ENCODE measurements at places on chromosomes 1 and 21.
A peak's percentile ranks its signal among the peaks of the same experiment; 100 is the strongest.

- no peak for DNase-seq
These were observed 147.1 kb downstream of the PGBD5 start for GRCh38 chr1:230278871-230279582.

DNA sequence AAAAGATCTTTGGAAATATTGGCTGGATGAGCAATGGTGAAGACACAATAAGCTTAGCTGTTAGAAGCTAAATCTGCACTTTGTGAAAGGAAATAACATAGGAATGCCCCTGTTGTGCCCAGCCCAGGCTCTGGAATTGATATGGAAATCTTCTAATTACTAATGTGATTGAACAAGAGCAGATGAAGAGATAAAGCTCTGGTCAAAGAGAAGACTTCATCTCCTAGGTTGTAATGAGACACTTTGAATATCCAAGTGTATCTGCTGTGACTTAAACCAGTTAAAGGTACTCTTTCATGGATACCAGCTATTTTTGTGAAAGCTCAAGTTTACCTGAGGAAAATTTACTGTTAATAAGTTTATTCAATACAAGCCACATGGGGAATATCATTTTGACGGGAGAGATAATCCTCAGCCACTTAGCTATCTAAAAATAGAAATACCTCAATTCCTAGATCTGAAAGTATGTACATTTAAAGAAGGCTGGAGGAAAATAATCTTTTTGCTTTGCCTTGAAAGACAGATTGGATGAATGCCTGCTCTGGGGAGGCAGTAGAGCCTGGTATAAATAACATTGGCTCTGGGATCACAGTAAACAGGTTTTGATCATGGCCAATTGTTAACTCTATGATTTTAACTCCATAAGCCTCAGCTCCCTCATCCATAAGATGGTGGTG lies 494.0 kb upstream of the B3GALT2 start:
- DNase-seq: no peak

GRCh38 chr1:181100015-181100905 lies 11.8 kb downstream of the IER5 start:
- peak; percentile 55 for DNase-seq

DNA sequence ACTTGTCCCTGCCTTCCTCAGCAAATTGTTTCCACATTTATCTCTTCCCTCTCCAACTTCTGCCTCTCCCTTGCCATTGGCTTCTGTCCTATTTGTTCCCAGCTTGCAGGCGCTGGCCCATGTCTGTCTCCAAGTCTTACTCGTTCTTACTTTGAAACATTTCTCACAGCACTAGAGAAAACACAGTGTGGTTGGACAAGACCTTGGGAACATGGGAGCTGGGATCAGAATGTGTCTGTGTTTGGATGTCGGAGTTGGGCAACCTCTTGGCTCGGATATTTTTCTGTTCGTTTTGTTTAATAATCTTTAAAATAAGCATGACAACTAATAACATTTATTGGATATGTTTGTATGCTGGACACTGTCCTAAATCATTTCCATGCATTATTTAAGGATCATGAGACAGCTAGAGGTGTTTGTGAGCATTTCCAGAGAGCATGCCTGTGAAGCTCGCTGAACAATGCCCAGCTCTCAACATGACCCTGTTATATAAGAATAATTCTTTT lies 5.9 kb upstream of the BRWD1 start:
- no peak for DNase-seq

- DNase-seq: no peak
These were observed 12.3 kb downstream of the C1orf94 start for GRCh38 chr1:34188985-34189384.

DNA sequence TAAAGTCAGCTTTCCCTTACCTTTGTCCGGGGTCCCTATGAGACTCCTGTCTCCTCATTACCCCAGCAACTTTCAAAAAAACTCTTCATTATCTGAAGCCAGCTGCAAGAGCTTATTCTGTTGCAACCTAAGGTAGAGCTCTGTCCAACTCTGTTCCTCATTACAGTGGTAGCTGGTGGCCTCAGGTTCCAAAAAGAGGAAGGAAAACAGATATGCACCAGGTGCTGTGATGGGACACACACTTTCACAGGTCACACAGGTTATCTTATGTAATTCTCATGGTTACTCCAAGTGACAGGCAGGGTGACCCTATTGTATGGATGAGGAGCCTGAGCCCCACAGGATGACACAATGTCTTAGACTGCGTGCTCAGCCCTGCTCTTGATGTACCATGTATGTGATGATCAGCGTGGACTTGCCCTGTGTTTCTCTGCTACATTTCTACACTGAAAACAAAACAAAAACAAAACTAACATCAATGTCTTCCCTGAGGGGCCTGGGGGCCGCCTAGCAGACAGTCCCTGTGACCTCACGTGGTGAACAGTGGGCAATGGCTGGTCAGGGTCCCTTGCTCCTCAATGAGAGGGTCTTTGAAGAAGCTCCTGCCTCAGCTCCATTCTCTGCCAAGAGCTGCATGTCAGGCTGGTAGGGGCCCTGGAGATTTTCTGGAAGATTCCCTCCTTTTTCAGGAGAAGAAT lies 9.7 kb upstream of the TENT5C start:
- no peak for DNase-seq
